Astrocyte (in vitro differentiated cells and primary cell): ENCODE measurements at places on chromosomes 7 and 10.

DNA sequence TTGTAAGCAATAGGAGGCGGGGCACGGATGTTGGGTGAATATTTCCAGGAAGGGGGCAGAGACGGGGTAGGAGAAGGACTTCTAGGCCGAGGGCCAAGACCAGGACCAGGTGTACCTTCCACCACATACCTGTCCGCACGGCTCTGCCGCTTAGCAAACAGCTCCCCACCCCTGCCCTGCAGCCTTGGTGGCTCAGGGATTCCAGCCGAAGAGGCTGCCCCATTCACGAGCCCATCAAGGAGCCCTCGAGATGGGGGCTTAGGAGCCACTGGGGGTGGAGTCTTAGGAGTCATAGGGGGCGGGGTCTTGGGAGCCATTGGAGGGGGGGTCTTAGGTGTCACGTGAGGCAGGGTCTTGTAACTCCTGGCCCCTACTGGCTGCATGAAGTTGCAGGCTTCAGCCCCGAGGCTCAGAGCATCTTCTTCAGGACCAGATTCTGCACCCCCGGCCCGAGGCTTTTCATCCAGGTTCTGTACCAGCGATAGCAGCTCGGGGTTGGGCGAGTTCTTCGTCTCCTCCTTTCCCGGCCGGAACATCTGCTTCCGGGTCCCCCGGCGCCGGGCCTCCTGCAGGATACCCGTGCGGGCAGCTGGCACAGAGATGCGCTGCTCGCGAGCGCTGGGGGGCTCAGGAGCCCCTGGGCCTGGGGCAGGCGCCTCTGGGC is 6.1 kb upstream of the MYOZ1 start:
- DNase-seq, result no peak
- no peaks in the 10 kb centered on the region for H3K27me3 ChIP-seq
- peaks cover 33% of the 10 kb centered on the region for H3K4me1 ChIP-seq
- peak overlapping the region; percentile 48 for H3K4me3 ChIP-seq
- H3K27ac ChIP-seq, result no peak overlapping the region

- peak; percentile 34 for DNase-seq
- no peak overlapping the region for H3K4me3 ChIP-seq
- peaks cover 3% of the 10 kb centered on the region for H3K27me3 ChIP-seq
Measured at GRCh38 chr7:29105752-29106668, 40.3 kb downstream of the CPVL start.

DNA sequence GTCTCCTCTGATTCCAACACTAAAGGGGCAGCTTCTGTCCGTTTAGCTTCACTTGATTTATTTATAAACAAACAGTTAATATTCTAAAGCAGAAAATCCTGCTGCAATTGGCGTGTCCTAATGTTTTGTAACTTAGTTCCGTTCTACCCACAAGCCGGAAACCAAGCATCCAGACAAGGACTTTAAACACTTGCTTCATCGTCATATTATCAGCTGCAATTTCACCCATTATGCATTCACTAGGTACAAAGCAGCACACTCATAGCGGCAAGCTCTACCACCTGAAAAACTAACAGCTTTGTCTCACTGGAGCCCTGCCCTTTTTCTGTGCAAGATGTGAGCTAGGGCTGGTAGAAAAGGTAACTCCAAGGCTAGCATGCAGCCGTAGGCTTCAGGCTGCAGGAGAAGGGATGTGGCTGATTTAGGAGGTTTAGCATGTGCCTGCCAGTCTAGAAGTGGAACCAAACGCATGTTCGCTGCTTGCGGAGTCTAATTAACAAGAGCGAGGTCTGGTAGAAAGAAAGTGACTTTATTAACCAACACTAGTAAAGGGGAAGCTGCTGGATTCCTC is 43.7 kb upstream of the BPGM start:
- H3K4me1 ChIP-seq, result no peaks in the 10 kb centered on the region
- H3K36me3 ChIP-seq, result no peaks in the 10 kb centered on the region
- DNase-seq, result peak; percentile 36
- no peaks in the 10 kb centered on the region for H3K27me3 ChIP-seq

DNA sequence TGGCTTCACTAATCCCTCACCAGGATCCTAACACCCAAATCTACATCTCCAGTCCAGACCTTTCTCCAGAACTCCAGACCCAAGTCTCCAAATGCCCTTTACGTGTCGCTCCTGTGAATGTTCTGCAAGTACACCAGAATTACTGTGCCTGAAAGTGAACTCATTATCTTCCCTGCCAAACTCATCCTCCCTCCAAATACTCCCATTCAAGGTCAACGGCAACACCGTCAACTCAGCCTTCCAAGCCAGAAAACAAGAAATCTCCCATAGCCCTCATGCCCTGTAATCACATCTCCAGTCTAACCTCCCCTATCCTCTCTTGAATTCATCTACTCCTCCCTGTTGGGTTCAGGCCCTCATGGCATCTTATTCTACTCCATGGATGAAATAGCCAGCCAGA is 12.3 kb downstream of the CREB3L2 start:
- peaks cover 72% of the 10 kb centered on the region for H3K4me1 ChIP-seq
- peak overlapping the region; percentile 92 for H3K27ac ChIP-seq
- H3K36me3 ChIP-seq, result no peaks in the 10 kb centered on the region
- no peak overlapping the region for H3K4me3 ChIP-seq

DNA sequence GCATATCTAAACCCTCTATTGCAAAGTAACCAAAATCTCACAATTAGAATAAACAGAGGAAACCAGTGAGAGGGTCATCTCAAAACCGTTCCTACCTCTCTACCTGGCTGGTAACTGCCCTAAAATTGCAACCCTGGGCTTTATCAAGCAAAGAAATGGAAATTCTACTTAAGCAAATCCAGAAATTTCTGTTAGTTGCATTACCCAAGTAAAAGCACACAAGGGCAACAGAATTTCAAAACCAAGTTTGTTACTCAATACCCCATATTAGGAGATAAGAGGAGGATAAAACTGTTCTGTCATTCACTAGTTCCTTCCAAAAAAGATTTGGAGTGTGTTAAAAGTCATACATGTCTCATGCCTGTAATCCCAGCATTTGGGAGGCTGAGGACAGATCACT is 195.3 kb downstream of the FAM107B start:
- H3K27me3 ChIP-seq, result no peaks in the 10 kb centered on the region
- H3K4me1 ChIP-seq, result peaks cover 7% of the 10 kb centered on the region
- H3K36me3 ChIP-seq, result no peaks in the 10 kb centered on the region
- no peak overlapping the region for H3K4me3 ChIP-seq

DNA sequence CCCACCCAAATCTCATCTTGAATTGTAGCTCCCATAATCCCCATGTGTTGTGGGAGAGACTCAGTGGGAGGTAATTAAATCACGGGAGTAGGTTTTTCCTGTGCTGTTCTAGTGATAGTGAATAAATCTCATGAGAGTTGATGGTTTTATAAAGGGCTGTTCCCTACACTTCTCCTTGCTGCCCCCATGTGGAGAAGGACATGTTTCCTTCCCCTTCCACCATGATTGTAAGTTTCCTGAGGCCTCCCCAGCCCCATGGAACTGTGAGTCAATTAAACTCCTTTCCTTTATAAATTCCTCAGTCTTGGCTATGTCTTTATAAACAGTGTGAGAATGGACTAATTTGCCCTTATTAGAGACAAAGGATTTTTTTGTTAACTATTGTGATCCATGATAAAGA is 48.5 kb upstream of the MKX start:
- no peak overlapping the region for H3K4me3 ChIP-seq
- H3K4me1 ChIP-seq, result no peaks in the 10 kb centered on the region
- no peaks in the 10 kb centered on the region for H3K36me3 ChIP-seq
- no peak overlapping the region for H3K27ac ChIP-seq
- H3K27me3 ChIP-seq, result no peaks in the 10 kb centered on the region

- H3K4me3 ChIP-seq, result no peak overlapping the region
- H3K27ac ChIP-seq, result no peak overlapping the region
- no peaks in the 10 kb centered on the region for H3K4me1 ChIP-seq
- no peaks in the 10 kb centered on the region for H3K36me3 ChIP-seq
Measured at GRCh38 chr7:81583090-81583489, 186.8 kb downstream of the HGF start.

DNA sequence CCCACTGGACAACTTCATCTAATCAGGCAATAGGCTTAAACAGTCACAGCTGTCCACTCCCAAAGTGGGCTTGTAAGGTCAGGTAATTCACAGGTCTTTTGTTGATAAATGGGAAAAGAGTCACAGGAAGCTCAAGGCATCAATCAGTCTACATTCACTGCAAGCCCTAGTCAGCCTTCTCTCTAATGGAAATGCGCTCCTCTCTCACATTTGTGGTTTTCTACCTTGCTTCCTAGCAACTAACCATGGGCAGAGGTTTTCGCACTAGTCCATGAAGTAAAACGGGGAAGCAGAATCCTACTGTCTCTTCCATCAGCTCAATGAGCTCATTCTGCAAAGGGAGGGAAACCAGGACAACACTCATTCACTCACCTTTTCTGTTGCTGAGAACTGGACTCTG is 53.5 kb upstream of the APBB1IP start:
- no peaks in the 10 kb centered on the region for H3K27me3 ChIP-seq
- no peaks in the 10 kb centered on the region for H3K4me1 ChIP-seq
- no peaks in the 10 kb centered on the region for H3K36me3 ChIP-seq
- no peak overlapping the region for H3K27ac ChIP-seq
